Spleen (tissue), 13 donors: ENCODE measurements at places on chromosomes 2 and 18. TPM values are rescaled to one million over a fixed set of nuclear protein-coding genes. Genes with fewer than 3 reads are reported as not detected.
A peak's percentile ranks its signal among the peaks of the same experiment; 100 is the strongest.

GRCh38 chr2:191032588-191033429, 18.8 kb upstream of the STAT1 start:
- no peak for DNase-seq

GRCh38 chr2:105765415-105766299, 20.9 kb downstream of the NCK2 start:
- DNase-seq, result no peak

DNA sequence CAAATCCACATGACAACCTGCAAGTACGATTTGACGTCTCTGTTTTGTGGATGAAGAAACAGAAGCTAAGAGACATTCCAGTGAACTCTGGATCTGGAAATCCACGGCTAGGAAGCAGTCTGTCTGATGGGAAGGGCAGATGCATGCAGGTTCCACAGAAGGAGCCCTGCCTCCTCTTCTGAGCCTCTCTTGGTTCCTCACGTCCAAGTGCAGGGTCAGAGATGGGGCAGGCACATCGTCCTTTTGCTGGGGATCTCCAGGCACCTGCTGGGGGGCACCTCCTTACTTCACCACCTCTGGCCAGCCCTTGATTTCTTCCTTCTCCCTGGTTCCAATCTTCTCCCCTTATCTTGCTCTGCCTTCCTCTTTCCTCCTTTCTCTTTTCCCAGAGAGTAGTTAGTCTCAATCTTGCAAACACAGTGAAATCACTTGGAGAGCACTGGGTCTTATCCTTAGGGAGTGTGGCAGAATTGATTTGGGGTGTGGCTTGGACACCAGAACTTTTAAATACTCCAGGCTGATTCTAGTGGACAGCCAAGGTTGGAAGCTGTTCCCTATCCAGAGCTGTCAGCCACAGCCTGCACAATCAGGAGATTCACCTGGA, 137.8 kb downstream of the BCL2 start:
- DNase-seq, result peak; percentile 39

DNA sequence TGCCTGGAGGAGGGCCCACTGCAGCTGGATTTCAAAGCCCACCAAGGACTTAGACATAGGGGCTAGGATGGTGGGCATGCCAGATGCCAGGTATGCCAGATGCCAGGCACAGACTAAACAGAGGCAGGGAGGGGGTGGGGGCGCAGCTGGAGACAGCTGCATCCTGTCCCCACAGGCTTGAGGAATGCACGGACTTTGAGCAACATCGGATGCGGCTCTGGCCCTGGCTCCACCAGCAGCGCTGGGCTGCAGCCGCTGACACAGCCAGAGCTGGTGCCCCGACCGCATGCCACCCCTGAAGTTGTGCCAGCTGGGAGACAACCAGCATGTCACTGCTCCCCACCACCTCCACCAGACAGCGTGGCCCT, 39.5 kb downstream of the AQP12A start:
- no peak for DNase-seq

DNA sequence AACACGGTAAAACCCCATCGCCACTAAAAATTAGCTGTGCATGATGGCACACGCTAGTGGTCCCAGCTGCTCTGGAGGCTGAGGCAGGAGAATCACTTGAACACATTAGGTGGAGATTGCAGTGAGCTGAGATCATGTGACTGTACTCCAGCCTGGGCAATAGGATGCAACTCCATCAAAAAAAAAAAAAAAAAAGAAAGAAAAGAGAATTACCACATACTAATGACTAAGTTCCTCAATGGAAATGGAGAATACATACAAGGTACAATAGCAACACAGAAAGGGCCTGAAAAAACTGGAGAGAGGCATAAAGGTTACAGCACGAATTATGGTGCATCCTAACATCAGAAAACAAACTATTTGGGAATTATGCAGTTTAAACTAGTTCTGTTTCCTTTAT, 81.3 kb downstream of the CDH2 start:
- DNase-seq, result no peak

DNA sequence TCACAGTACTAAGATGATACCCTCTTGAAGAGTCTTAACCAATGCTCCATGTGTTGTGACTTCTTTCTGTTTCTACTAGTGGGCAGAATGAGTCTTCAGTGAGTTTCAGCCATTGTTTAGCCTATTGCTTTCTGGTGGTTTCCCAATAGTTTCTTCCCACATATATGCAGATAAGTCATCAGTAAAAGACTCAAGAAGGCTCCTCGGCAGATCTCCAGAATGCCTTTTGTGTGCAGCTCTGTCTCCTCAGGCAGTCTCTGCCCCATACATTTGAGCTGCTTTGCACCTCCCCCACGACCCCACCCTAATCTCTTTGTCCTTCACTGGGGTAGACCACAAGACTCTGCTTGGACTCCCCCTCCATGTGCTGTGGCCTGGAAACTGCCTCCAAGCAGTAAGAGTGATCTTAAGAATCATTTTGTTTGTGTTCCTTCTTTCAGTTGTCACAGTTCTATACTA, 71.6 kb upstream of the CHRNA1 start:
- no peak for DNase-seq

- no peak for DNase-seq
Observed at GRCh38 chr18:44259610-44260009, 421.1 kb upstream of the SETBP1 start.

DNA sequence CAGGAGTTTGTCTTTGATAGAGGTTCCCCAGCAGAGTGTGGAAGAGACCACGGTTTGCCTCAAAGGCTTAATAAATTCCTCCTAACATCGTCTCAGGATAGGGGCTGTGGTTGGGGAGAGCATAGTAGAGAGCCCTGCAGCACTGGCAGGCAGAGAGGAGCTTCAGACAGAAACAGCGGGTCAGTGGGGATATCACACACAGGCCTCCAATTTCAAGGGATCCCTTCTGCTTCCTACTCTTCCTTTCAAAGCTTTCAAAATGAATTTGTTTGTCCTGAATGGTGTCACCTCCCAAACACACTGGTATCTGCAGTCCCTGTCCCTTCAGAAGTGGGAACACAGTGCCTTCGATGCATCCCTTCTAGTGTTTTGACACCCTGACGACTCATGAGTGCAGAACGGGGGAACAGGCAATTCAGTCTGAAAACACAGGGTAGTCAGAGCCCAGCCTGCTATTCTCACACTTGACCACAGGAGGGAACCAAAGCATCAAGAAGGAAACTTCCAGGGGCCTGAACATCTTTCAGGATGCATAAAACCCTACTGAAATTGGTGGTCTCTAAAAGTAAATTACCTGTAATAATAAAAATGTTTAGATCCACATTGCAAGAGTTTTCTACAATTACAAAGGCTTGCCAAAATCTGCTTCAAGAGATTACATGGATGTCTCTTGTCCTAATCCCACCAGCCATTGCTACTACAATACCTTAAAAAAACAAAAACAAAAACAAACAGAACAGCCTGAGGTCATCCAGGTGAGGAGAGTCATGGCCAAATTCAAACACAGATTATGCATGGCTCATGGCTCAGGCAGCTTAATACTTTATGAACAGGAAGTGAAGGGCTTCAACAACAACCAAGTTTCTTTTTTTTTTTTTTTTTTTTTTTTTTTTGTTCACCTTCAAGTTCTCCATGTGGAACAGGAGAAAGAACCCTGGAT, 49.8 kb downstream of the SLC14A2 start:
- DNase-seq, result no peak

DNA sequence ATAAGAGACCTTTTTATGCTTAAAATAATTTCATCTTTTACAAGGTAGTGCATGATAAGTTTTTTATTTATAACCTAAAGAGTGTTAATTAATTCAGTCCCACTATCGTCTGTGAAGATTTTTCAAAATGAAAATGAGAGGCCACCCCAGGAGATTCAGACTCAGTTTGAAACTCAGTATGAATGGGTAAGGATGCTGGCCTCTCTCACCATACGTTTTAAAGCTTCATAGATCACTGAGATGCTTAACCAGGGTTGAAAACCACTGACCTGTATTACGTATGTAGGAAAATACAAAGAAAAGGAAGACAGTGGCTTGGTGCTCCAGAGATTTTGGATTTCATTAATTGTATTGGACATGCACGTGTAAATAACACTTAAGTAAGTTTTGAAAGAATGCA, 278.7 kb downstream of the FSIP2 start:
- no peak for DNase-seq

GRCh38 chr18:77054288-77054605, 78.3 kb downstream of the MBP start:
- peak; percentile 89 for DNase-seq

- no peak for DNase-seq
Observed at GRCh38 chr2:191565647-191566198, 112.2 kb upstream of the NABP1 start.

DNA sequence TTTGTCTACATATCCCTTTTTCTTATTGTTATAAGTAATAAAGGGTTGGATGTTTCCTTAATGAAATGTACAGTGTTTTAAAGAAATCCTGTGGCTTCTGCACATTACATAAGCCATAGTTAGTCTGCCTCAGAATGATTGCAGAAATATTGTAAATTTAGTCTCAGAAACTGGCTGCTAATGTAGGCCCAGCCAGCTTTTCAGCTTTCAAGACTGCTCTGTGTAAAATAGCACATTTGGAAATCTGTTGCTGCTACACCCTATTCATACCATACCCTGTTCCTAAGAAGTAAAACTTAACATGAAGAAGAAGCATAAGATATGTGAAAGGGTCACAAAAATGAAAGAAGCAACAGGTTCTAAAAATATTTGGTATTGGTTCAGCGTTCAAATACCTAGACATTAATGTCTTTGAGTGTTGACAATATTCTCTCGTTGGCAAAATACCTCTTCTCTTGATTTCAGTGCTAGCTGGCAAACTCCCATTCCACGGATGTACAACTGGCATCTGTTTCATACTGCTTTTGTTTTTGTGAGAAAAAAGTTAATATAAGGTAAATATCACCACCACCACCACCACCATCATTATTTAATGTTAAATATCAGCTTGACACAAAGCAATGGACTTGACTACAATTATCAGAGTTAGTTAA, 19.2 kb upstream of the NCKAP1 start:
- no peak for DNase-seq

GRCh38 chr2:8215159-8215863, 466.5 kb upstream of the ID2 start:
- DNase-seq, result no peak

DNA sequence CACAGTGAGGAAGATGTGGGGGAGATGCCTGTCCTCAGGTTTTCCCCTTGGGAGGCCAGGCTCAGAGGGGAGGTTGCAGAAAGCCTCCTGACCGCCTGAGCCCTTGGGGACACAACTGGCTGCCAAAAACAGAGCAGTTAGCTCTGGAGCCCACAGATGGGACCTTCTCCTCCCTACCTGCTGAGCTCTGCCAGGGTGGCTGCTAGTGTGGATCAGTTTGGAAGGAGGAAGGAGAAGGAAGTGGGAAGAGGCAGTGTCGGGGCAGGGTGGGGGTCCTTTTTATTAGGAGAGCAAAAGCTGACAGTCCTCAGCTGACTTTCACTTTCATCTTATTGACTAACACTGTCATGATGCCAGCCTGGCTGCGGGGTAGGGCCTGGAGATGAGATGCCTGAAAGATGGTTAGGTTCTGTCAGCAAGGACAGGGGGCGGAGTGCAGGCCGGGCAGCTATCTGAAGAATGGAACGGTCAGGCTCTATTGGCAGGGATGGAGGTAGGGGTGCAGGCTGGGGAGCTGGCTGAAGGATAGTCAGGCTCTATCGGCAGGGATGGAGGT, 188.5 kb upstream of the HDAC4 start:
- peak; percentile 55 for DNase-seq

- DNase-seq, result no peak
Observed at GRCh38 chr2:74908748-74909444, 49.5 kb upstream of the POLE4 start.

Gene BOLL
- not detected for polyA plus RNA-seq

Gene TMEM169
- polyA plus RNA-seq, result 0.19 TPM

Gene CYP27C1
- polyA plus RNA-seq, result 0.33 TPM

Gene SERPINB13
- polyA plus RNA-seq, result 0.16 TPM

Gene MREG
- polyA plus RNA-seq, result 4.8 TPM

Gene KLHL30
- polyA plus RNA-seq, result 0.09 TPM

Gene ELOA2
- polyA plus RNA-seq, result not detected

Gene ADAM17
- polyA plus RNA-seq, result 9.4 TPM

Gene CAPN14
- 0.64 TPM for polyA plus RNA-seq
